Fibroblast of skin of left biceps (primary cell): ENCODE measurements at places on chromosomes 11 and 22.

GRCh38 chr11:109026891-109027489, 362.1 kb downstream of the DDX10 start:
- DNase-seq: peak; percentile 62

DNA sequence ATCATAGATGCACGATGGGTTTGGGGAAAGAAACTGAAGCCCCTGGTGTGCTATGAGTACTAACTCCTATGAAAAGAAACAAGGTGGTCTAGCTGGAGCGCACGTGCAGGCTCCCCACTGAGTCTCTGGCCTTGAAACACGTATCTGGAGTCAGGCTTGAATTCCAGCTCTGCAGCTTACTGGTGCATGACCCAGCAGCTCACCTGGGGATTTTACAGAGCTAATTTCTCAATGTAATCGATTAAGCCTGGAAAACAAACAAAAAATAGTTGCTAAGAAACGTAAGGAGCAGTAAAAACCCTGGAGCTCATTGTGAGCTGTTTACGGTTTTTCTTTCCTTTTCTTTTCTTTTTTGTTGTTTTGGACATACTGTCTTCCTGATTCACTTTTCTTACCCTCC, 12.3 kb downstream of the KCNJ1 start:
- DNase-seq: no peak

- DNase-seq: peak; percentile 57
Observed at GRCh38 chr22:21837248-21837979, 30.0 kb downstream of the MAPK1 start.

GRCh38 chr11:121372671-121373429, 79.3 kb upstream of the SORL1 start:
- DNase-seq: no peak

DNA sequence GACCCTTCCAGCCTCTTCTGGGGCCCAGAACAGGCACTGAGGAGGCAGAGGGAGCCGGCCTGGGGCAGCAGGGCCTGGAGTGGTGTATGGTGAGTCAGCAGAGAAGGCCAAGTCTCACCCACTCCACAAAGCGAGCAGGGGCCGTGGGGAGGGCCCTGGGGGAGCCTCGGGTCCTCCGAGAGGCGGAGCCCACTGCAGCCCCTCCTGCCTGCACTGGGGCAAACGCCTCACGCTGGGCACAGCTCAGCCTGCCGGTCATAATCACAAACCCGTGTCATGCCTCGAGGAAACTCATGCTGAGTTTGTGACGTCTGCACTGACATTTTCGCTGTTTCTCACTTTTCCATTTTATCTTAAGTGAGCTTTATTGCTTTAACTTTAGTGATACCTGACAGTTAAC, 38.4 kb downstream of the TOLLIP start:
- DNase-seq: no peak

- peak; percentile 37 for DNase-seq
Observed at GRCh38 chr11:83554876-83555275, 268.7 kb upstream of the CCDC90B start.

DNA sequence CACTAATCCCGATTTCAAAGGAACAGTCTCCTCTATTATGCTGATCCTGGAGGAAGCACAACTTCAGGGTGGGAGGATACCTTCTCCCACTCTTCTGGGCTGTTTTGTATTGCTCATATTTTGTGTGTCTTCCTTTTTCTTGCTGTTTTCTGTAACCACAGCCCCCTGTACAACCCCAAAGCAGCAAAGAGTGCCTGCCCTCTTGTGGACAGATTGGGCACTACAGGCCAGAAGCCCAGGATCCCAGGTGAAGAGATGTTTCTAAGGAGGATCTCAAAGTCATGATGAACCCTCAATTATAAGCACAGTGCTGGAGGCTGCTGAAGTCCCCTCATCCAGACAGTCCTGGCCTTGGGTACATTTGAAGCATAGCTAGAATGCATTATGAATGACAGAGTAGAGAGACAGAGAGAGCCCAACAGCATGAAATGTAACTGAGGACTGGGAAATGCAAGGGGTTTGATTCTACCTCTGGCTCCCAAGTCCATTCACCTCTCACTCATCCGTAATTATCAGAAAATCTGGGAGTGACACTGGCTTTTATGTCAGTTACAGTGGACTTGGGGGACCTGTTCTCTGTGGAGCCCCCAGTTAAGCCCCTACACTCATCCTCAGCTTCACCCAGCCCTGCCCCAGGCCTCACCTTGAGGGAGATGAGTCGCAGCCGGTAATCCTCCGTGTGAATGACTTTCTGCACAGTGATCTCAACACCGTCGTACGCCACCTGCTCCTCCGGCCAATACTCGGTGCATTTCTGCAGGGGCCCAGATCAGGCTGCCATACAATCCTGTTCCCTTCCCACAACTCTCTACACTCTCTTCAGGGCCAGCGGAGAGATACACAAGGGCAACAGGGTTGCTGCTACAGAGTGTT, 6.2 kb upstream of the IGSF22 start:
- DNase-seq: no peak

DNA sequence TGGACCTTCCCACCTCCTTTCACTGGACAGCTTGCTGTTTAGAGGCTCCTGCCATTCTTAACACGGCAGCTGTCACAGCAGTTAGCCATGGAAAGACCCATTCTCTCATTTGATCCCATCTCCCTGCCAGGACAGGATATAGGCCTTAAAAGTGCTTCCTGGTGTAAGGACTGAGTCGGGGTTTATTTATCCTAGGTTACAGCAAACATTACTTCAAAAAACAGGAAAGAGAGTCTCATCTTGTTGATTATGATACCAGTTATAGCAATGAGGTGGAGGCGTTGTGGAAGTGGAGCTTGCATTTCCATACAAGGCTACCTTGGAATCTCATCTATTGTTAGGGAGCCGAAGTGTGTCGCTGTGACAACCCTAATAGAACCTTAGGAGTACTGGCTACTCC, 17.4 kb upstream of the ETS1 start:
- DNase-seq: no peak

- DNase-seq: peak; percentile 66
Observed at GRCh38 chr11:9273376-9274336, 8.5 kb upstream of the DENND5A start.

DNA sequence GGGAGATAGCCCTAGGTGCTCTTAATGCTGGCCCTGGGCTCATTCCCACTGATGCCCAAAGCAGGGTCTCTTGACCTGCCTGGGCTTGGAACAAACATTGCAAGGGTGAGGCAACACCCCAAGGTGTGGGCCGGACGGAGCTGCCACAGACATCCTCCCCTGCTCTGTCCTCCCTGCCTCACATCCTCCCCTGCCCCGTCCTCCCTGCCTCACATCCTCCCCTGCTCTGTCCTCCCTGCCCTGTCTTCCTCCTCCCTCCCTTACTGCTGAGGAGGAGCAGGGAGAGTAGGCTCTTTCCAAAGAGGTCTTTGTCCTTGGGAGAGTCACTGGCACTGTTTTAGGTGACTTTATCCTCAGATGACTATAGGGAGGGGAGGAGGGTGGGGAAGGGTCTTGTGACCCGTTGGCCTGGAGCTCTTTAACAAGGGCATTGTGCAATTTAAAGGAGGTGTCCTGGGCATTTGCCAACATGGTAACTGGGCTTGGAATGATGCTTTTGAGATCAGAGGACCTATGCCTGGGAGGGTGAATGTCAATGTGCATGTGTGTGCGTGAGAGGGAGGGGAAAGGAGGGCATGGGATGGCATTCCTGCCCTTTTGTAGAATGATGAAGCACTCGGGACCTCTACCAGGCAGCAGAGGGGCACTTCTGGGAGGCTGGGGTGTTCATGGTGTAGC, 700 bp downstream of the FAM180B start:
- DNase-seq: no peak

DNA sequence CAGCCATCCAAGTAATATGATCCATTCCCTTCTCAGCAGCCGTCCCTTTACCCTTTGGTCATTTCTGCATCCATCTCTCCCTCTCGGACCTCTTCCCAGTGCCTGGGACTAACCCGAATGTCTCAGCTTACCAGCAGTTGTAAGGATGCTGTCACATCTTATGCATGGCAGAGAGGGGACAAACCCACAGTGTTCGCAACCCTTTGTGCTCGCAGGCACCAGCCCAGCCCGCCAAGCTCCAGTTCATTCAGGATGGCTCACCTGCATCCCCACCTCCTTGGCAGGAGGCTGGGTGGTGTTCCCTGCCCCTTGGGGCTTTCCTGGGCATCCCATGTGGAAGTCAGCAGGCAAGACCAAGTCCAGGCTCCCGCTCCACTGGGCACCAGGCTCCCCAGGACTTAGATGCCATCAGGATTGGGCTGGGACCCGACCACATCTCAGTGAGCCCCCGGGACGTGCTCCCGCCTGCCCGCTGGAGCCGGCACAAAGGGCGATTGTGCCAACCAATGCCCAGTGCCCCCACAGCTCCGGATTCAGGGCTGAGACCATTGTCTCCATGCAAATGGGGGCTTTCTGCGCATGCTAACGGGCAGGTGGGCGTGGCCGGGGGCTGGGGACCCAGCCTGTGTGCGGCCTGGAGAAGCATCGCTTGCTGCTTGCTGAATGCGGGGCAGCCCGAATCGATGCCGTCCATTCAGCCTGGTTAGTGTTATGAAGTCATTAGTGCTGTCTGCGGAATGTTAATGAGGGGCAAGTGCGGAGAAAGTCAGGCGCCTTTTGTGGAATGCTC, 108.6 kb downstream of the KCNQ1OT1 start:
- no peak for DNase-seq

- DNase-seq: no peak
Observed at GRCh38 chr11:111352231-111352746, 26.8 kb downstream of the POU2AF1 start.

GRCh38 chr11:23124996-23125395, 264.7 kb upstream of the CCDC179 start:
- DNase-seq: no peak

- no peak for DNase-seq
Observed at GRCh38 chr11:124036666-124037065, 4.5 kb downstream of the OR10G7 start.

DNA sequence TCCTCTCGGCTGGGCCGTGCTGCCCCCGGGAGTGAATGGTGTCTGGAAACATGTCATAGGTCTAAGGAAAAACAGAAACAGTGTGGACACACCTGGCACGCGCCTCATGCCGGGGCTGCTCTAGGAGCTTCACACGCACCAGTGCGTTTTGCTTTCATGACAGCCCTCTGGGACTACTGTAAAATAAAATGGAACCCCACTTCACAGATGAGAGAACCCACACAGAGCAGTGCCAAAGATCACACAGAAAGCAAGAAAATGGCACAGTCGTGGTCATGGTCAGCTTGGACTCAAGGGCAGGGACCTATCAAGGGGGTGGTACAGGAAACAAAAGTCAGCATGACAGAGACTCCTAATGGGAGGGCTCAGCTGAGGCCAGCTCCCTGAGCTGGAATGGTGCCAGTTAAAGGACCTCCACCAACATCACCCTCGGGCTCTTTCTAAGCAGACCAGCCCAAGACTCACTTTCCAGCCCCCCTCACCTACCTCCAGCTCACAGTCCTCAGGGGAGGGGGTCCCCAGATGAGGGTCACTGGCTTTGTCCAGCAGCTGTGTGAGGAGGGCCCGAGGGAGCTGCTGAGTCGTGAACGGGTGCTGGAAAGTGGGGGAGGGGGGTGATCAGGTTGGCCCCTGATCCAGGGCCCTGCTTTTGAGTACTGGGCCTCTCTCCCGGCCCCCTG, 3.3 kb downstream of the MAP4K2 start:
- DNase-seq: no peak

GRCh38 chr11:113570906-113571305, 95.7 kb upstream of the DRD2 start:
- DNase-seq: no peak

- no peak for DNase-seq
Observed at GRCh38 chr22:37906364-37907008, 389 bp downstream of the MICALL1 start.

GRCh38 chr11:86547727-86548126, 124.7 kb downstream of the ME3 start:
- no peak for DNase-seq

DNA sequence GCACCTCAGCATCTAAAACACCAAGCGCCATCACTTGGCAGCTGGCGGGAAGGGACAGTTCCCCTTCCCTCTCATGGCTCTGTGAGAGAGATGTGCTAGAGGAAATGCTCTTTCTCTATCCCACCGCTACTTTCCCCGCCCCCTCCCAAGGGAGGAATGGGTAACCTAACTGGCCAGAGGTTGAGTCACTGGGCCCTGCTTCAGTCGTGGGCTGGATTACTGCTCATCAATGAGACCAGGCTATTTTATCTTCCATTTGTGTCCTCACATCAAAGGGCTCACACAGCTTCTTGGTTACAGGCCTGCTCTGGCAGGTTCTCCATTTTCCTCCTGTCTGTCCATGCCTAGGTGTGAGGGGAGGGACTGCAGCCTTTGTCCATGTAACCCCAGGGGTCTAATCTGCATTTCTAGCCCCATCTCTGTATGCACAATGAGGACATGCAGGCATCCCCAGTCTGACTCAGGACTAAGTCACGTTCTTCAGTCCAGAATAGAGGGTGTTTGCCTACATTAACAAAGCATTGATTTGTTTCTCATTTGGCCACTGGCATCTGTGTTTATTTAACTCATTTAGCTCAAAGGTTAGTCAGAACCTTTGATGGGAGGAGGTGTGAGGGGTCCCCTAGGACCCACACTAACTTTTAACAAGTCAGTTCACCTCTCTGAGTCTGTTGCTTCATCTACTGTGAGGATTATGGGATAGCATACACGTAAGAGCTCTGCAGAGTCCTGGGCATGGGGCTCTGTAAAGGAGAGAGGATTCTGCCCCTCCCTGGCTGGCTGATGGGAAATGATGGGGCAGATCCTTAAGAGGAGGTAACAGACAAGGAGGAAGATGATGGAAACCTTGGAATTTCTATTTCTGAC, 99.1 kb downstream of the XRRA1 start:
- peak; percentile 27 for DNase-seq

DNA sequence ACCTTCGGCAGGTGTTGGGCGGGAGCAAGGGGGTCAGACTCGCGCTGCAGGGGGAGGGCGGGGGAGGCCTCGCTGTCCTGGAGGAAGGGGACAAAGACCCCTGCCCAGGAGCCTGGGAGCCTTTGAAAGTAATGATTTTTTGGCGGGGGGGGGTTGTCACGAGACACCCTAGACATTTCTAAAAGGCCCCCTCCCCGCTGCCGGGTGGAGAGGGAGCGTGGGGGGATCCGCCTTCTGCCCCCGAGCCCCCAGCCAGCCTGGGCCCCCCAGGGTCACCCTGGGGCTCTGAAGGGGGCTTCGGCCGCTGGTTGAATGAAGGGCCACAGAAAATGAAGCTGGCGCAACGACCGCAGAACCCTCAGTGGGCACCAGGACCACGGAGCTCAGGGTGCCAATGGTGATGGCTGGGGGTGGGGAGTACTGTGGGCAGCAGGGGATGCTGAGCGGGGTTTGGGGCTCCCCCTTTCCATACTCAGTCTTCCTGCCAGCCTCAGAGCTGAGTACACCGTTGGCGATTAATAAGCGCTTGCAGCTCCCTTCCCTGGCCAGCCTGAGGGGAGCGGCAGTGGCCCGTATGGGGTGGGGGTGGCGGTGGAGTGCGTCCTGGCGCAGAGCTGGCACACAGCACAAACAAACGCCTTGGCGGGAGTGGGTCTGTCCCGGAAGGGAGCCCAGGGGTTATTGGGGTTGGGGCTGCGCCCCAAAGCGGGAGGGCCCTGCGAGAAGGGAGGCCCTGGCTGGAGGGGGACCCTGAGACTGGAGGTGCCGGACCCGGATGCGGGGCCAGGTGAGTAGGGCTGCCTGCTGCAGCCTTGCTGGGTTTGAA, 1.2 kb upstream of the DUSP8 start:
- no peak for DNase-seq

GRCh38 chr11:2091112-2091746, 48.0 kb downstream of the IGF2 start:
- DNase-seq: no peak

GRCh38 chr11:69914286-69915150, 95.3 kb upstream of the FGF3 start:
- DNase-seq: no peak
